ENCODE measurements at places on chromosomes 1 and 21.

GRCh38 chr1:24849672-24850295 is 80.3 kb downstream of the RUNX3 start:
- DNase-seq = no peak

- DNase-seq = no peak
These were observed 1.1 kb downstream of the KRTAP10-12 start for GRCh38 chr21:44697811-44698734.

DNA sequence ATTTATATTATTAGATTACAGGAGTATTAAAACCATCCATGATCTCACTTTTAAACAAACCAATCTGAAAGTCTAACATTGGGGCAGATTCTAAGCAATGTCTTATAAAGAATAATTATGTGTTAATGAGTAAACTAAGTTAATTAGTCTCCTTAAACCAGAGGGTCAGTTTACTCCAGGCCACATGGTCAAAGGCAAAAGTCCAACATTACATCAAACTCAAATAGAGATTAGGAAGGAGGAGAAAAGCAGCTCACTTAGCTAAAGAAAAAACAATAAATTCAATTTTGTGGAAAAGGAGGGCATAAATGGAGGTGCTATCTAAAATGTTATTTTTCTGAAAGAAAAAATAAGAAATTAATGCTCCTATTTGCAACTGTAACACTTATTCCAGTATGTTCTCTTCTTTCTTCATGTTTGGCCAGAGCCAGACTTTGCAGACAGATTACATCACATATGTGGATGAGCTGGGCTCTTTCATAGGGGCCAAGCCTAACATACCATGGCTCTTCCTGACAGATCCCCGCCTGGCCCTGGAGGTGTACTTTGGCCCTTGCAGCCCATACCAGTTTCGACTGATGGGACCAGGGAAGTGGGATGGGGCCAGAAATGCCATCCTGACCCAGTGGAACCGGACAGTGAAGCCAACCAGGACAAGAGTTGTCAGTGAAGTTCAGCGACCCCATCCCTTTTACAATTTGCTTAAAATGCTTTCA is 24.3 kb upstream of the FMO2 start:
- DNase-seq = no peak

- DNase-seq = no peak
These were observed 263.7 kb downstream of the TNR start for GRCh38 chr1:175479521-175480342.

DNA sequence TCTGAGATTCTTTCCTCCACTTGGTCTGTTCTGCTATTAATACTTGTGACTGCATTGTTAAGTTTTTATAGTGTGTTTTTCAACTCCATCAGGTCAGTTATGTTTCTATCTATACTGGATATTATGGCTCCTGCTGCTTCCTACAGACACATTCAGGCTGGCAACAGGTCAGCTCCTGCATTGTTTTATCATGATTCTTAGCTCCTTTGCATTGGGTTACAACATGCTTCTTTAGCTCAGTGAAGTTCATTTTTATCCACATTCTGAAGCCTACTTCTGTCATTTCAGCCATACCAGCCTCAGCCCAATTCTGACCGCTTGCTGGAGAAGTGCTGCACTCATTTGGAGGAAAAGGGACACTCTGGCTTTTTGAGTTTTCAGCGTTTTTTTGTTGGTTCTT is 37.3 kb upstream of the F3 start:
- no peak for DNase-seq

DNA sequence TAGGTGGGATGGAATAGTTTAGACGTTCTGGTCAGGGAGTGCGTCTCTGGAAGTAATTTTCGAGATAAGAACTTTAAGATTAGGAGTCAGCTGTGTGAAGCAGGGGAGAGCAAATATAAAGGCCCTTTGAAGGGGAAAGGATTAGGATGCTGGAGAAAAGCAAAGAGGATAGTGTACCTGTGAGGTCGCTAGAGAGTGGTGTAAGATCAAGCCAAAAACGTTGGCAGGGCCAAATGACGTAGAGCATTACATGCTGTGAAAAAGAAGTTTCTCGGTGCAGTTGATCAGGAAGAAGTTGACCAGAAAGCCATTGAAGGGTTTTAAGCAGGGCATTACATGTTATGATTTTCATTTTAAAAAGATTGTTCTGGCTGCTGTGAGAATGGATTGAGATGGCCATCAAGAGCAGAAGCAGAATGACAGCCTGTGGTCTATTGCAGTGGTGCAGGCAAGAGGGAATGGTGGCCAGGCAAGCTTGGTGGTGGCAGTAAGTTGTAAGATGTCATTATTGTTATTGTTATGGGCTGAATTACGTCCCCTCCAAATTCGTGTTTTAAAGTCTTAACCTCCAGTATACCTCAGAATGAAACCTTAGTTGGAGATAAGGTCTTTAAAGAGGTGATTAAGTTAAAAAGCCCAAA is 113.6 kb upstream of the KIF26B start:
- DNase-seq = no peak

GRCh38 chr1:169514566-169515270 is 29.0 kb upstream of the SLC19A2 start:
- no peak for DNase-seq

GRCh38 chr1:33300673-33301072 is 20.2 kb downstream of the A3GALT2 start:
- no peak for DNase-seq

DNA sequence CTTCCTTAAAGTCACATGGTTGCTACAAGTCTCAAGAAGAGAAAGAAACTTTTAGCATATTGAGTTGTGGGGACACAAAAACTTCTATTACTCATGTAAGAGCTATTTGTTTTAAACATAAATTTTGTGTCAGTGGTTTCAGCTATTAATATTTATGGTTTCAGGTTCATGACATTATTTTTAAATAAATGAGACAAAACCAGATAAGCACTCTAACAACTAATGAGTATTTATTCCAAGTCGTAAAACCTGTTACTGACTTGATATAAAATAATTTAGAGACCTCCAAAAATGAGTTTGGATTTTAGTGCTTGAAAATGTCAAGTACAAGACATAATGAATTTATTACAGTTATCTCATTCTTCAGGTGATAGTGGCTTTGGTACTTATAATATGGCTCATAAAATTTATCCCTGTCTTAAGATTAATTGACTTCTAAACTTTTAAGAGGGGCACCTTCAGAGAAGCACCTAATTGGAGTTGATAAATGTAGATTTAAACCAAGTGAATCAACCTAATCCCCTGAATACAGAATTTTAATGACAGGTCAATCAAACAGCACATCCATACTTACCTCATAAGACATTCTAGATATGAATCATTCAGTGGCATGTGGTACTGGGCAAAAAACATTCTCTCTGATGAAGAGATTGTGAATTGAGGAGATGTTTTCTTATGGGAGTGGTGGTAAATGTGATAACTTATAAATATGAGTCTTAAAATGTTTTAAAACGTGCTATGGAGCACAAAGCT is 167.7 kb upstream of the PTGFR start:
- no peak for DNase-seq

DNA sequence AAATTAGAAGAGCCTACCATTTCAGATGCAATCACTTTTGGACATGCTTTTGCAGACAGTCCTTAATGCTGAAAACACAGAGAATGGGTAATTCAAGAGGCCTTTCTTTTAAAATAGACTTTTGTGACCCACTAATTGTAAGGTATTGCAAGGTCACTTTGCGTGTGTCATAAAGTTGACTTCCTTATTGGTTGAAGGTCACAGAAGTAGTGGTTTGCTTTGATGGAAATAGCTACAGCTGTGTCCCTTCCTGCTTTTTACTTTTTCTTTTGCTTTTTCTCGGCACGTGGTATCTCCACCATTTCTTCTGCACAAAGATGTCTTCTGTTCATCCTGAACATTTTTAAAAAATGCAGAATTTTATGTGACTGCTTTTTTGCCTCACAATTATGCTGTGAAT is 146.8 kb downstream of the DYRK1A start:
- DNase-seq = no peak

DNA sequence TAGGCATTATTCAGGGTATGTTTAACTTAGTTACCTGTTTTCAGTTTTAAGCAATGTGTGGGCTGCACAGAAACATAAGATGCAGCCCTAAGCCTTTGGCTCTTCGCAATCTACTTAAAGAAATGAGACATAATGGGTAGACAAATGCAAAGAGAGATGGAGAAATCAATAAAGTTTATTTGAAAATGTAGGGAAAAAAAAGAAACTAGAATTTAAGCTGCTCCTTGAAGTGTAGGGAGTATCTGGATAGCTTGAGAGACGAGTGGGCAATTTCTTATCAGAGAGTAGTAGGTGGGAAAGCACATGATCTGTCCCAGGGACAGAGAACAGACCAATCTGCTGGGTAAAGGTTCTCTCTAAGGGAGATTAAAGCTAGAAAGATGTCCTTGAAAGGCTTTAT is 8.9 kb downstream of the WNT2B start:
- DNase-seq = no peak

DNA sequence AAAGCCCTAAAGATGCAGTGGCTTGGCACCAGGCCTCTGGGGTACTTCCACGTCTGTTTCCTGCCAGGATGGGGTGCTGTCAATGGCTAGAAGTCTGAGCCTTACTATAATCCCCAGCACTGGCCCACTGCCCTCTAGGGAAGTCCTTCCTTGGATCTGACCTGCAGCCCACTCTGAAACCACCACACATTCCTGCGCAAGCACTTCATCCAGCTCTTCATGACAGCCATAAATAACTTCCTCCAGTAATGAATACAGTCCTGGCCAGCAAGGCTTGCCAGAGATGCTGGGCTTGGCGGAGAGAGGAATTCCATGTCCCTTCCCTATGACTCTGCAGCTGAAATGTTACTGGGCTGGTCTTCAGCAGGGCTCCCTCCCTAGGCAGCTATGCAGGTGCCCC is 32.6 kb downstream of the ALPL start:
- no peak for DNase-seq

DNA sequence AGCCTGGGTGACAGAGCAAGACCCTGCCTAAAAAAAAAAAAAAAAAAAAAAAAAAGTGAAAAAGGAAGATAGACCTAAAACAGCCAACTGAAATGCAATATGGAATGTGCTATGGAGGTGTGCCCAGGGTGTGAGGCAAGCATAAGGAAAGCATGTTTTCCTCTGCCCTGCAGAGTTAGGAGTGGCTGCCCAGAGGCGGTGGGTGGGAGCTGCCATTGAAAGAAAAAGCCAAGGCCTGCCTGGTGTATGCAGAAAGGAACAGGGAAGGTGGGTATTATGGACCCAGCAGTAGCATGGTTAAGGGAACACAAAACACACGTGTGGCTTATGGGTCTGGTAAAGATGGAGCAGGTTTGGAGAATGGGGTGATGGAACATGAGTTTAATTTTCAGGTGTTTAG is 8.9 kb downstream of the CD244 start:
- no peak for DNase-seq

DNA sequence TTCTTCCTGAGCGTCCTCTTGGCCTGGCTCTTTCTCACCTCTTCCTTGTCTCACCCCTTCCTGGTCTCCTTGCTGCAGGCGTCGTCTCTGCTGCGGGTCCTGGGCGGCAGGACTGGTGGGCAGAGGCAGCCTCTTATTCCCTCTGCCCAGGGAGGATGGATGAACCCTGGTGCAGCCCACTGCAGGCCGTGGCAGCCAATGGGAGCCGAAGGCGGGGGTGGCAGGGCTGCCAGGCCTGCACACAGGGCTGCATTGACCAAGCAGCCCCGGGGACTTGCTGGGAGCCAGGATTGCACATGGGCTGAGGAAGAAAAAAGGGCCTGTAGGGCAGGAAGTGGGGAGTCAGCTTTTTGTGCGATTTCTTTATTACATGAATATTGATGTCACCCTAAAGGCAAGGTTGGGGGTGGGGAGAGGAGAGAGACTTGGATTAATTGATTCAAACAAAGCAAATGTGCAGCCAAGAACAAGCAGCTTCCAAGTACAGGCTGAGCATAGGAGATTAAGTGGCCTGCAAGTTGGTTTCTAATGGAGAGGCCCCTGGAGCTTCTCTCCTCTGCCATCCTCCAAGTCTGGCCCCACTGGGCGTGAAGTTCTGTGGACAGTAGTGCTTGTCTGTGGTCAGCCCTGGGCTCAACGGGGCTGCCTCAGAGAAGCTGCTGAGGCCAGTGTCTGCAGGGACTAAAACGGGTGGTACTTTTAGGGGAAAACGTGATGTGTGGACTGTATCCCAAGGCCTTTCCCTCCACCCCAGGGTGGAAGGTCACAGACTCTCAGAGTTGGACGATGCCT is at the start of gene S100B:
TSS of gene S100B (minus strand) at position 108 of the 792 bp plus-strand sequence. CDS start 2,667 bp downstream, outside the sequence.
- no peak for DNase-seq

DNA sequence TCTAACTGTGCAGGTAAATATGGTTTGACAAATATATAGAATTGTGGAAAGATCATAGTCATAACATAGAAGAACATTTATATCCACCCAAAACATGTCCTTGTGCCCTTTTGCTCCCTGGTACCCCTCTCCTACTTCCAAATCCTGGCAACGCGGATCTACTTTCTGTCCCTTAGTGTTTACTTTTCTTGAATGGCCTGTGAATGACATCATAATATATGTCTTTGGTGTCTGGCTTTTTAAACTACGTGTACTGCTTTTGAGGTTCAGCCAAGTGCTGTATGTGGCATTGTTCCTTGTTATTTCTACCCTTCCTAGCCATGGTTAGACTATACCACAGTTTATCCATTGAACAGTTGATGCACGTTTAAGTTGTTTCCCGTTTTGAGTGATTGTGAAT is 155.6 kb downstream of the SDCCAG8 start:
- no peak for DNase-seq

DNA sequence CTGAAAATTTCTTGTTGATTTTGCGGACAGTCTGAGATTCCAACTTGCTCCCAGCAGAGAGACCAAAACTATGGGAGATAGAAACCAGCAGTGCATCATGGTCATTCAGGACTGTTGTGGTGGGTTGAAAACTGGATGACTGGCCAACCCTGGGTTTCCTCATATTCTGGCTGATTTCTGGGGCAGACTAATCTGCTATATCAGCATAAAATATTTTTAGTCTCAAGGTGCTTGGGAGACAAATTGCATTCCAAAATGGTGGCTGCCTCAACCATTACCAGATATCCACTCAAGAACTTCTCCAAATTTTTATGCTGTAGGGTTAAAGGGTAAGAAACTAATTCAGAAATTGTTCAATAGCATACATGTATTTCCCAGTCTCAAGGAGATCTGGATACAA is 434.0 kb downstream of the BRINP3 start:
- DNase-seq = no peak

DNA sequence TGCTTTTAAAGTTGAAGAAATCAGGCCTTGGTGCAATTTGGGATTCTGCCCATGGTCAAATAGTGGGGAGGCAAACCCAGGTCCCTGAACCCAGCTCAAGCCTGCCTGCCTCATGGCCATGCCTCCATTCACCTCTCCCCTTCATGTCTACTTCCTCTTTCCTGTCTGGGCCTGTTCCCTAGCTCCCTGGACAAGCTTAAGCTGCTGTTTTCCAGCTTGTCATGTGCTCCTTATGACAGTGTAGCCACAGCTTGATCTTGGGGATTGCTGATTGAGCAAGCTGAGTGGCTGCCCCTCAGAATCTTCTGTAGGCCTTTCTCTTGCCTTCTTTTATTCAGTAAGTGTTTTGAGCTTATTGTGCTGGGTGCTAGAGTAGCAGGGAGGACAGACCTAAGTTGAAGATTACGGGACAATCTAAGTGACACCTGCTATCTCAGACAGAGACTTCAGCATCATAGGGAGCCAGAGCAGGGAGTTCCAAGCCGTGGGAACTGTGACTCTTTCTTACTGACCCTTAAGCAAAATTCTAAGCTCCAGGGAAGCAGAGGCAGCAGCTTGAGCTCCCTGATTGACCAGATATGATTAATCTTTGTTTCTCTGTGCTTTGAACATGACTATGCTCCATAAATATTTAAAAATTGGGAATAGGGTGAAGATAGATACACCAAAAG is 520 bp upstream of the MR1 start:
- no peak for DNase-seq

GRCh38 chr1:117169871-117170596 is 40.7 kb downstream of the VTCN1 start:
- DNase-seq = no peak

GRCh38 chr1:17361687-17362086 is 10.3 kb upstream of the PADI6 start:
- DNase-seq = no peak

GRCh38 chr1:203572134-203572625 is 54.5 kb upstream of the ATP2B4 start:
- DNase-seq = no peak

Measured in NCI-H1105 (cell line).